Putamen (tissue), 1 donor: ENCODE measurements at places on chromosomes 4 and X.

- no peak for DNase-seq
Measured at GRCh38 chr4:15164571-15164970, 162.3 kb downstream of the CPEB2 start.

- no peak for DNase-seq
Measured at GRCh38 chrX:43000121-43000520, 222.2 kb upstream of the PPP1R2C start.

GRCh38 chr4:139177049-139177868, at the start of gene ELF2:
TSS of gene ELF2 (minus strand) at chr4:139177218. CDS start at chr4:139137701, 39,517 bp downstream.
- DNase-seq = peak; percentile 97

GRCh38 chr4:61521451-61521850, 321.3 kb downstream of the ADGRL3 start:
- DNase-seq = no peak

GRCh38 chrX:18617407-18617750, 54.5 kb downstream of the RS1 start:
- DNase-seq = no peak

DNA sequence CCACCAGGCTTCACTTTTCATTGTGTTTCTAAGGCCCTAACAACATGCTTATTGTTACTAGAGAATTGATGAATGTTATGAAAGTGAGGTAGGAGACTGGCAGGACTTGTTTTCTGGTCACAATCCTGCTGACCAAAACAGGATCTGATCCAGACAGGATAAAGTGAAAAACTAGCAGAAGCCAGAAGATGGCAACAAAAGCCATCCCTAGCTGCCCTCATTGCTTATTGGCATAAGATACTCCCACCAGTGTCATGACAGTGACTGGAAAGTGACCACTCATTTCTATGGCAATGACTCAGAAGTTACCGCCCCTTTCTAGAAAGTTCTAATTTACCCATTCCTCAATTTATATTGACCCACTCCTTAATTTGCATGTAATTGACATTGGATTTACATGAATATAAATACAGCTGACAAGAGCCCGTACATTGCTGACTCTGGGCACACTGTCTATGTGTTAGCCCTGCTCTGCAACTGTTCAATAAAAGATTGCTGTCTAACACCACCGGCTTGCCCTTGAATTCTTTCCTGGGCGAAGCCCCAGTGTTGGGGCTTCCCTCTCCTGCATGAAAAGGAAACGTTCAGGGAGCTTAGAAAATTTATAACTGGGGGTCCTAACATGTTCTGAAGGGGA, 30.0 kb upstream of the FGG start:
- DNase-seq = no peak

GRCh38 chr4:102530986-102531385, 29.8 kb downstream of the NFKB1 start:
- no peak for DNase-seq

DNA sequence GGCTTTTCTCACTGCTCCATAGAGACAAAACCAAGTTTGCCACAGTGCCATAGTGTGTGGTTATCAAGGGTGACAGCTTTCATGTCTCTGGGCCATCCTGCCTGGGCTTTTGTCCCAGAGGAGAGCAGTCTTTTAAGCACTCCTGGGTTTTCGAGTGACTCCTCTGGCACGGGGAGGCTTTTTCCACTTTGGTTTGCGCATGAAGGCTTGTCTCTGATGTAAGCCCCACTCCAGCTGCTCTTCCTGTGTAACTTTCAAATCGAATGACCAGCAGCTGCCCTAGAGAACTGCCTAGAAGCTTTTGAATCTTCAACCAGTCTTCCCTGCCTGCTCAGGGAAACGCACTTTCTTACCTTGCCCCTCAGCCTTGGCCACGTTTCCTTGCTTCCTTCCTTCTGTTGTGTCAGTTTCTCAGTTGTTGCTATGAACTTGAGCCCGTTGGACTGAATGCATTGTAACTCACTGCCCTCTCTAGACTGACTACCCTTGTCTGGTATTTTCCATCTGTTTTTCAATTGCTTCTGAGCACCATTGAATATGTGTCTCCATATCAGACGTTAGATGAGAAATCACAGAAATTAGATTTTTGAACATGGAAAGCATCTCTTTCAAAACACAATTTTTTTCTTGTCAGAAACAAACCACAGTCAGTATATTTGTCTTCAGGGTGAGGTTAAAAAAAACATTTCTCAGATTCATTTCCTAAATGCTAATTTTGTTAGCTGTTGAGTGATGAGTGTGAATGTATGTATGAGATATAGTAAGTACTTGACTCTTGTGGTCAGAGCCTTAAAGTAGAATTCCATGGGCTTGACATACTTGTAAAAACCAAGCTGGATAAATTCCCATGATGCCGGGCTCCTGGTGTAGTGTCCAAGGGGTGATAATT, 45.3 kb downstream of the SLC9A6 start:
- DNase-seq = peak; percentile 5

GRCh38 chrX:70231666-70232065, 2.8 kb upstream of the AWAT1 start:
- DNase-seq = no peak

- DNase-seq = no peak
Measured at GRCh38 chr4:127240764-127241105, 392.0 kb upstream of the INTU start.

DNA sequence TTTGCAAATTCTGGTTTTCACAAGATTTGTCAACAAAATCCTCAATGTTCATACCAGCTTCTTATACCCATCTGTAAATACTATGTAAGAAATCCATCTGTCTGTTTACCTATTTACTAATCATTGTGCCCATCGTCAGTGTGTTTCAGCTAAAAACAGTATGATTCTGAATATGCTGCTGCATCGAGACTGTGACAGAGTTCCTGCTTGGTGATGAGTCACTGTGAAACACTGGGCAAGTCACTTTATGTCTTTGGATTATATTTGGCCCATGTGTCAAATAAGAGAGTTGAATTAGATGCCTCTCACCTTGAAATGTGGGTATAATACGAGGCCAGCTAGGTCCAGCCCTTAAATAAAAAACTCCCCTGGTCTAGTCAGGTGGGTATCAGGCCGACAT, 79.3 kb downstream of the CBLL2 start:
- DNase-seq = no peak

DNA sequence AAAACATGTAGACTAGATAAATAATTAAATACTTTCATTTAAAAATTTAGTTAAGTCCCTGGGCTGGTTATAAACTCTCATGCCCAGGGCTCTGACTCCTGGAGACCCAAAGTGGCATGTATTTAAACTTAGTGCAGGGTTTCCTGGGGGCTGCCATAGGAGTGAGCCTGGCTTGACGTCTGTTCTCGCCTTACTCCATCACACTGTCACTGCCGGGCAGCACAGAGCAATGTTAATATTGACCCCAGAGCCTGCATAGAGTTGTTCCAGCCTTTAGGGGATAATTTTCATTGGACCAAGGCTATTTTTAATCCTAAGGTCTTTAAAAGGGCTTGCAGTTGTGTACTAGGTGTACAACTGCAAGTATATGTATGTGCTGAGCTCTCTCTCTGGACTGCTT, 31.2 kb downstream of the KIAA0232 start:
- no peak for DNase-seq

DNA sequence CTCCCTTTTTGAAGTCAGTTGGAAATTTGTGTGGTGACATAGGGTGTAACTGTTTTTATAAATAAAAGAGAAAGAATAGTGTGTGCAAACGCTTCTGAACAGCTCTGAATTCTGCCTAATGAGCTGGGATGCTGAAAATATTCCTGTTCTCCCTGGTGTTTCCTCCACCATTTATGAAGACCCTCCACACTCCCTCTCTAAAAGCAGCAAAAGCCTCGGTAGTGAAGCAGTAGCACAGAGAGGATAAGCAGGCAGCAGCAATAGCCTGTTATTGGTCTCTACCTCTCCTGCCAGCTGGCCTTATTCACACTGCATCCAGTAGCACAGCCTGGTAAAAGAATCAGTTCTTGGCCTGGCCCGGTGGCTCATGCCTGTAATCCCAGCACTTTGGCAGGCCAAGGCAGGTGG, 406.1 kb downstream of the IQCM start:
- DNase-seq = no peak

- DNase-seq = peak; percentile 63
Measured at GRCh38 chr4:183256756-183257385, 63.2 kb downstream of the CLDN22 start.

DNA sequence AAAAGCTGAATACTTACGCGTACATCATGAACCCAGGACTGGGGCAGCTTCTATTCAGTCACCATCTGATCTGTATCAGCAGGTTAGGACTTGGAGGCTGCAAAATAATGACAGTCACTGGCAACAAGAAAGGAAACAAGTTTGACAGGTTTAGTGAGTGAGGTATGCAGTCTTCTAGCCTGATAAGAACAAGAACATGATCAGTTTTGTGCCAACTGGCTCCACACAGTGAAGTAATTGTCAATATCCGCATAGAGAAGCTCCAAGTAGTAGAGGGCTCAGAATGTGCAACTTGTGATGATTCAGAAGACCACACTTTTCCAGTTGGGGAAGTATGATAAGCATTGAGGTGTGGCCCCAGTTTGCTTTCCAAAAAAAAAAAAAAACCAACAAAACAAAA, at the start of gene TMPRSS11F:
TSS of gene TMPRSS11F (minus strand) at position 77 of the 400 bp plus-strand sequence. CDS start at position 28, 49 bp downstream.
- DNase-seq = no peak

DNA sequence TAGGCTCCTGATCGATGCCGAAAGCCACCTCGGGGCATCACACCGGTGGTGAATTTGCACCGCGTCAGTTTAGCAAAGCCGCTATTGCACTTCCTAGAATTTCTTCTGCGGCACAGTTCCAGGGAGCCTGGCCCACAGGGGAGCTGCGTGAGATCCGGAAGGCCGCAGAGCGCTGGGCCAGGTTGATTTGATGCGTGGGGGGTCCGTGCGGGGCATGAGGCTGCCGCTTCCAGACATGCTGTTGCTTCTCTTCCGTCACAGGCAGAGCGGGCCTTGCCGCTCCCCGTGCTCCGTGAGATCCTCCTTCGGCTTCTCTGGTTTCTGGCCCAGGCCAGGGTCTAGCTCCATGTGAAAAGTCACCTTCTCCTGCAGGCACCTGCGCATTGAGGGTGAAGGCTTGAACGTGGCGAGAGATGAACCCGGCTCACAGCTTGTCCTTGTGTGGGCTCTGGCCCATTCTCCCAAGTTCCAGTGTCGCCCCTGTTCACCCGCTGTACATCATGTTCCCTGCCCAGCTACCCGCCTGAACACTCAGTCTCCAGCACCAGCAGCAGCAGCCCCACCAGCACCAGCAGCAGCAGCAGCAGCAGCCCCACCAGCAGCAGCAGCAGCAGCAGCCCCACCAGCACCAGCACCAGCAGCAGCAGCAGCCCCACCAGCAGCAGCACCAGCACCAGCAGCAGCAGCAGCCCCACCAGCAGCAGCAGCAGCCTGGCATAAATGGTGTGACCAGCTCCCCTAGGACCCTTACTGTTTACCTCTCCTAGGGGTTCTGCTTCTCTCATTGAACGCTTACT, 131.2 kb downstream of the TRIML1 start:
- DNase-seq = no peak

- DNase-seq = no peak
Measured at GRCh38 chr4:67680581-67681222, 20.3 kb downstream of the UBA6 start.

GRCh38 chrX:79366556-79366872, 620 bp downstream of the ITM2A start:
- DNase-seq = no peak

DNA sequence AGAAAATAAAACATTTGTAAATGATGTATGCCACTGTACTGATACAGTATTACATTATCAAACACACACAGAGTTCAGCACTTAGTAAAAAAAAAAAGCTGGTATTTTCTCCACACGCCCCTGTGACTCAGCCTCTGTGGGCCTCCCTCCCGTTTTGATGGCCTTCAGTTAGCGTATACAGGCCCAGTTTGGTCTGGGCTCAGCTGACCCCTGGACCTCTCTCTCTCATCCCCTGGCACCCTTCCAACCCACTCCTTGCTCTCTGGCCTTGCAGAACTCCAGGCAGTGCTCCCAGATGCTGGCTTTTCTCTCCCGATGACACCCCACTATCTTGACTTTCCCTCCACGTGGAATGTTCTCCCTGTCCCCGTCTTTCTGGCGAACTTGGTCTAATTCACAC, 89.0 kb upstream of the LIMCH1 start:
- DNase-seq = no peak

DNA sequence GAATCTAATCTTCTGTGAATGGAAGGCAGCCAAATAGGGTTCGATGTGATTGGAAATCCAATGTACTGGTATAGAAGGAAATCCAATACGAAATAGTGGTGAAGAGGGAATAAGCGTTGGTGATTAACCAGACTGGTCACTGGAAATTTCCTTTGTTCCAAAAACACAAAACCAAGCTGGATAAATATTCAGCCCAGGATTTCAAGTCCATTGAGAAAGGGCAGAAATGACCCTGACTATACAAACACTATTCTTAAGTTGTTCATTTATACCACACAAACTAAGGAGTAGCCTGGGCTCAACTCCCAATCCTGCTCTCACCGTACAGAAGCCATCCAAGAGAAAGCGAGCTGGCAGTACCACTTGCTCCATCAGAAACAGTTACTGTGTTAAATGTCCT, 32.2 kb downstream of the PCDH19 start:
- peak; percentile 1 for DNase-seq

- no peak for DNase-seq
Measured at GRCh38 chr4:3344596-3344995, 51.8 kb downstream of the RGS12 start.

DNA sequence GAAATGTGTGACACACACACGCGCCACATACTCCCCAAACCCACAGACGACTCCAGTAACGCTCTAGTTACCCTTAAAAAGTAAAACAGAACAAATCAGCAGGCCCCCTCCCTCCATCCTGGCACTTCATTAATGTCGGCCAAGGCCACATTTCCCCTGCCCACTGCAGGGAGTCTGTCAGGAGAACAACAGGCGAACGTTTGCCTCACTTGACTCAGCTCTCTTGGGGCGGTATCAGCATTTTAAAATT, 671 bp upstream of the FHIP1A start:
- no peak for DNase-seq

DNA sequence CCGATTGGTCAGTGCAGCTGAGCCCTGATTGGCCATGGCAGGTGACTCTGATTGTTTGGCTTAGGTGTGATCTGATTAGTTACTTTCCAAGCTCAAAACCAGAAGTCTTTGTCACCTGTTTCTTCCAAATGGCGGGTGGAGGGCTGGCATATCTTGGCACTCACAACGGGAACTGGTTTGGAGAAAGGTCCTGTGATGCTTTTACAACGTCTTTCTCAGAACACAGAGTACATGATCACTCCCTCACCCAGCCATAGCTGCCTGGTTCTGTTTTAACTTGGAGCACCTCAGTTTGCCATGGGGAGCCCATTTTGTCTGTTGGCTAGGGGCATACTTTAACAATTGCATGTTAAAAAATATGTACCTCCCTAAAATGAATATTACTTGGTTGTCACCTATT, 13.0 kb upstream of the XK start:
- no peak for DNase-seq

DNA sequence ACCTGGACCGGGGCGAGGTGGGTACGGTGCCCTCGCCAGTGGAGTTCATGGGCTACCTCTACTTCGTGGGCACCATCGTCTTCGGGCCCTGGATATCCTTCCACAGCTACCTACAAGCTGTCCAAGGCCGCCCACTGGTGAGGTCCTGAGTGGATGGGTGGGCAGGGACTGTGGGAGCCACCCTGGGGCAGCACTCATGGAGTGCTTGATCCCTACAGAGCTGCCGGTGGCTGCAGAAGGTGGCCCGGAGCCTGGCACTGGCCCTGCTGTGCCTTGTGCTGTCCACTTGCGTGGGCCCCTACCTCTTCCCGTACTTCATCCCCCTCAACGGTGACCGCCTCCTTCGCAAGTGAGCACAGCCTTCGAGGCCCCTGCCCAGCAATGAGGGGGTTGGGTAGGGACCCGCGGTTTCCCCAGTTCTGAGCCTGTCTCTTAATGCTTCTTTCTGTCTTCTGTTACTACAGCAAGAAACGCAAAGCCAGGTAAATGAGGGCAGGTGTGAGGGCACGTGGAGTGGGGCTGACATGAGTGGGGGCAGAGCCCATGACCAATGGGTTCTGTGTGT, 3.7 kb downstream of the PORCN start:
- no peak for DNase-seq
